ENCODE measurements at places on chromosomes 4 and X. TPM values are rescaled to one million over a fixed set of nuclear protein-coding genes. Genes with fewer than 3 reads are reported as not detected.

Gene AREG
- total RNA-seq, result 0.26 TPM

Gene KCND1
- total RNA-seq, result 3.2 TPM

- no peak for DNase-seq
Measured at GRCh38 chr4:94929696-94930095, 171.9 kb downstream of the BMPR1B start.

Gene UBL4A
- total RNA-seq, result 36.3 TPM

DNA sequence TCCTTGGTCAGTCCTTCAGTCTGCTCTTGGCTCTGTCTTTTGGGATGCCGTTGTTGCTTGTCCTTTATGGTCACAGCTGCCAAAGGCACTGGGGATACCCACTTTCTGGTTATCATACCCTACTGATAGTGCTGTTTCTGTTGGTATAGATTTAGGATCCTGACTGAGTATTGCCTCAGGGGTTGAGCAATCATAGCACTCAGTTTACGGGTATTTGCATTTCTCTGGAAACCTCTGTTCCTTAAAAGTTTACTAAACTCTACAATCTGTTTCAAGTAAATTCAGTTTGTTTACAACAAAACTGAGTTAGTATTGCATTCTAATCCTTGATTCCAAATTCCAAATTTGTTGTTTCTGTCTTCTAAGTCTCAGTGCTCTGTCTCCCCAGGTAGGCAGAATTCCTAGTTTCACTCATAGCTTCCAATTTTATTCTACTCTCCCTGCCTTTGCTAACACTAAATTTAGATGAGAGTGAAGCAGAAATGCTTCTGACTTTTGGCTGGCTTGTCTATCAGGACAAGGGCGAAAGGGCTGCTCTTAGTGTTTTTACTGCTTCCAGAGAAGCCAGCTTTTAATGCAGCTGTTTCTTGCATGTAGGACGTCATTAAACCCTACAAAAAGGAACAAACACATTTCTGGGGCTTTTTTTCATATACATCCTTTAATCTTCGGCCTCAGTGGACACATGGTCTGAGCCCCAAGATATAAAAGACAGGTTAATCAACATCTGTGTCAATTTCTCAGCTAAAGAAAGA lies 17.2 kb upstream of the TET2 start:
- no peak for DNase-seq

- no peak for DNase-seq
Measured at GRCh38 chr4:26131711-26132110, 189.1 kb upstream of the RBPJ start.

Gene MAGEB1
- not detected for total RNA-seq

Gene SMARCA1
- total RNA-seq, result 114 TPM

DNA sequence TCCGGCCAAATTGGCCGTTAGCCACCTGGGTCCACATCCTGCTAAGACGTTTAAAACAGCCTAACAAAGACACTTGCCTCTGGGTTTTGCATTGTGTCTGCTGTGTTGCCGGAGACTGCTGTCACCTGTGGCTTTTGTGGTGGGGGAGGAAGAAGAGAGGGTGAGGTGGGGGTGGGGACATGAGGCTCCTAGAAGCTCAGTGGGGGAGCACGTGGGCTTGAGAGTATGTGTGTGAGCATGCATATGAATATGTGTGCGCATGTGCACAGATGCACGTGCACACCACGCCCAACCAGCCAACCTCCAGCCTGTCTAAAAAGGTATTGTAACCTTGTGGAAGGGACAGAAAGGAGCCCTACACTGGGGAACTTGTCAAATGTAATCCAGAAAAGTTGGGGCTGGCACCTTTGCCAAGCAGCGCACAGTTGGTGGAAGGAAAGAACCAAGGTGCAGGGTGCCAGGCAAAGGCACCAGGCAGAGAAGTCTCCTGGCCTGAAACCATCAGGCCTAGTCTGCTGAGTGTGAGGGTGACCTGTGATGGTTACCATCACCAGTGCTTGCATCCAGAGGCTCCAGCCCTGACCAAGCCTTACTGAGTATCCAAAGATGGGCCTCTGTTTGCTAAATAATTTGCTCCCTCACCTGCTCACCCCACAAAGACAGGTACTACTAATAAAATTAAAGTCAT lies 10.1 kb upstream of the SASH3 start:
- no peak for DNase-seq

Gene GPRIN3
- total RNA-seq, result 3.6 TPM

DNA sequence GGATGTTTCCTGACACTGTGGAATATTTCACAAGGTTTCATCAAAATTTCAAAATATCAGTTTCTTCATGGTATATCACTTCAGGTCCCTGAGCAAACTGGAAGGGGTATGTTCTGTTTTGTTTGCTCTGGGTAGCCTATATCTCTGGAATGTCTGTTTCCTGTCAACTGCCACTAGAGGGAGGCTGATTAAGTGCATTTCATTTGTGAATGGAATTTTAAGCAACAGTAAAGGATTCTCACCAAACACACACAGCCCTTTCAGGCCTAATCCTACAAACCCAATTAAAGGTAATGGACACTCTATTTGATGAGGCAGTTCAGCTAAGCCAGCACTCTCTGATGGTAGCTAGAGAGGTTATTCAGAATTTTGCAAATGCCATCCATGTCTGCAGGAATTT lies 307.1 kb downstream of the TEX13A start:
- no peak for DNase-seq

Gene SSX7
- total RNA-seq, result not detected

- no peak for DNase-seq
Measured at GRCh38 chr4:164440199-164440598, 313.7 kb upstream of the SMIM31 start.

DNA sequence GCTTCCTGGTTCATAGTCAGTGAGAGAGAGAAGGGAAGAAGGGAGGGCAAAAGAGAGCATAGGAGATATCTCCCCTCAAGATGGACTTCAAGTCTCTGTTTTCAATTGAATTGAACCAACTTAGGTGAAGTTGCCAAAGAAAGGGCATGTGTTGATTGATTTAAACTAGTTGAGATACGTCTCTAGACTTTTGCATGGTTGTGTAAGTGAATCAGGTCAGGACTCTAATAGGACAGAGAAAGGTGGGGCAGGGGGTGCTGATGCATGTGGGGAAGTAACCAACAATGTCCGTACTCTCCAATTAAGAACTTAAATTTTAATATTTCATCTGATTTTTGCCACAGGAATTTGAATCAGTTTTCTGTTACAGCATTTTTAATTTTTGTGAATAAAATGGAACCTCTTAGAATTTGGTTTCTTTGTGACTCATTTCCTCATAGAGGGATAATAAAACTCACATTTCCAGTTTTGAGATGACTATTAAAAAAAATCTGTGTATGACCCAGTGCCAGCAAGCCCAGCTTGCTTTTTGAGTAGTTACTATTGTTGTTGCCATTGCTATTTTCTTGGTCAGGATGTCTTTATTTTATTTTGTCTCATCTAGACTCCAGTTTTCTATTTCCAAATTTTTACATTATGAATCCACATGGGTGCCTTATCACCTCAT lies 37.3 kb downstream of the SLIT2 start:
- DNase-seq, result no peak

DNA sequence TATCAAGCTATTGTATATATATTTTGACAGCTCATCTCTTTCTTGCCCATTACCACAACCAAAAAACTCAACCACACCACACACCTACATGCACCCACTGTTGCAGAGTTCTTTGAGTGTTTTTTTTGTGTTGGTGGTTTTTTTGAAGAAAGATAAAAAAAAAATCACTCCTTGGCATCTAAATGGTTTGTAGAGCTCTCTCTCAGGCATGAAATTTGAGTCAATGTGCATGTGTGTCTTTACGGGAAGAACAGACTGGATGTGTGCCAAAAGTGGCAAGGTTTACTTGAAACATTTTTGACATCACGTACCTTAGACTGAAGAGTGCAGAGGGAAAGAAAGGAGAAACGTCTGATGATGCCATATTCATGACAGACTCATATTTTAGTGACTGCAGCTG lies 154.2 kb downstream of the FHIP1A start:
- DNase-seq, result no peak

Gene GATA1
- not detected for total RNA-seq

GRCh38 chrX:107715331-107716117 lies 60.1 kb downstream of the TSC22D3 start:
- no peak for DNase-seq

Gene RADX
- 15.7 TPM for total RNA-seq
